ENCODE measurements at places on chromosomes 1 and 21. TPM values are rescaled to one million over a fixed set of nuclear protein-coding genes. Genes with fewer than 3 reads are reported as not detected.

- DNase-seq = peak; percentile 12
- no peaks in the 10 kb centered on the region for H3K4me1 ChIP-seq
- no peak overlapping the region for H3K4me3 ChIP-seq
- H3K36me3 ChIP-seq = no peaks in the 10 kb centered on the region
- H3K27ac ChIP-seq = no peak overlapping the region
Measured at GRCh38 chr1:22889213-22889827, 83.3 kb downstream of the LACTBL1 start.

DNA sequence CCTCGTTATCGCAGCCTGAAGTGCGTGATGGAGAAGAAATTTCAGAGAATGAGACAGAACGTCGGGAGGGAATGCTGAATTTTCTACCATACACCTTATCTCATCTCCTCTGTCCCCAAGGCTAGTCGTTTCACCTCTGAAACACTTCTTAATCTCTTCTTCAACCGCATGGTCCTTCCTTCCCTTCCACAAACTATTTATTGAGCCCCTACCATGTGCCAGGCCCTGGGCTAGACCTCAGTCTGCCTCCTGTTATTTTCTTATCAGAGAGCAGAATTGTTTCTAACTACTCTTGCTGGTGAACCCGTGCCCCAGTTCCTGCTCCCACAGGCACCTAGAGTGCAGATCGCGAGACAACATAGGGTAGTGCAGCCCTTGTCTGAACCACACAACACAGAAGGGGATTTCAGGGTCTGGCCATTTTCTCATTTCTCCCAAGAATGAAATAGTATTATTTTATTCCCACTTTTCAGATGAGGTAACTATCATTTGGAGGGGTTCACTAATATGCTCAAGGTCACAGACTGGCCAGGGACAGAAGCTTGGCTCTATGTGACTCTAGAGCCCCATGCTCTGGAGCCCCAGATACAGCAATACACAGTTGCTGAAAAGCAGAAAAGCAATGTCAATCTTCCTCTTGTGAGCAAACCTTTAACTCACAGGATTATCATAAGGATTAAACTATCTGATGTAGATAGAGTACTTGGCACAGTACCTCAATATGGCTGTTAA is 598 bp upstream of the ADIPOR1 start:
- peaks cover 31% of the 10 kb centered on the region for H3K4me1 ChIP-seq
- H3K27me3 ChIP-seq = no peaks in the 10 kb centered on the region
- H3K36me3 ChIP-seq = no peaks in the 10 kb centered on the region
- peak overlapping the region; percentile 76 for H3K4me3 ChIP-seq

DNA sequence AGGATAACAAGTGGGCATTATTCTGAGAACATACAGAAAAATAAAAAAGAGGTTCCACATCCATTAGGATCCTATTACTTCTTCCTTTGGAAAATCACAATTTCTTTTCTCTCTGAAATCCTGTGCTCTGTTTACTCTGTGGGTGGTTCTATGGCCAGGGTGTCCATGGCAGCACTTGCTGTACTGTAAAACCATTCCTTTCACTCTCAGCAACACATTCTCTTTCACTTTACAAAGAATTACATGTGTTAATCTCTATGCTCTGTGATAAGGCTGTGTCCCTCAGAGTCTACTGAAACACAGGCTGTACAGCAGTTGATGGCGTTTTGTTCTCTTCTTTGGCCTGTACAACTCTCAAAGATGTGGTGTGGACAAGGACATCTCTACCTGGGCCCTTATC is 524.1 kb downstream of the PTBP2 start:
- H3K4me1 ChIP-seq = no peaks in the 10 kb centered on the region
- H3K36me3 ChIP-seq = no peaks in the 10 kb centered on the region
- no peak for DNase-seq
- H3K27ac ChIP-seq = no peak overlapping the region
- H3K4me3 ChIP-seq = no peak overlapping the region

DNA sequence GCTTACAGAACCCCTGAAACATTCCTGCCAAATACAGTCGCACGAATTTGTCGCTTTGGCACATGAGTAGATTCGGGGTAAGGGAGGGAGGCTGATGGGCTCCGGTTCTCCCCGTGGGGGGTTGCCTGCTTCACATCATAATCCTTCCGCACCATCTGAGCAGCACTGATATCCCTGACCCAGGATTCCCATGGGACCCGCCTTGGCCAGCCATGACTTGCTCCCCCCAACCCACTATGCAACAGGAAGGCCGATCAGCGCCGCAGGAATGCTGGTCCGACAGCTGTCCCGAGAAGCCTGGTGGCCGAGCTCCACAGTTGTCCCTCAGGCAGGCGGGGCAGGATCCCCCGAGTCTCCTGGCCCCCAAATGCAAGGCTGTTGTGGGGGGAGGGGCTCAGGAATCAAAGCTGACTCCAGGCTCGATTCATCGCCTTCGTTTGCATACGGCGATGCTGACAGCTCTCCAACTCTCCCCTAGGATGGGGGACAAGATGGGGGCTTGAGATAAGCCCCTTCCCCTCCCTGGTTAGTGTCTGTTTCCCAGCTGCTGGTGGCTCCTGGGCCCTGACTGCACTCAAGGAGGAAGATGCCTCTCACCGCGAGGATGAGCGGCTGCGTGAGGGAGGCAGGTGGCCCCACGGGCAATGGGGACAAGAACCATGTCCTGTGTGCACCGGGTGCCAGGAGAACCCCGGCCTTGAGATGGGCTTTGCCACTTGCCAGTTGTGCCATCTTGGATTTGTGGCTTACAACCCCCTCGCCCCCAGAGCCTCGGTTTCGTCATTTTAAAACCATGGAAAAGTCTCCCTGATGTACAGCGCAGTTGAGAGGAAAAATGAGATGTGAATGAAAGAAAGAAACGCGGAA is 9.3 kb downstream of the DRAXIN start:
- H3K27me3 ChIP-seq = peaks cover 26% of the 10 kb centered on the region
- no peak overlapping the region for H3K27ac ChIP-seq
- no peaks in the 10 kb centered on the region for H3K4me1 ChIP-seq
- no peaks in the 10 kb centered on the region for H3K36me3 ChIP-seq
- DNase-seq = no peak
- no peak overlapping the region for H3K4me3 ChIP-seq

- H3K27ac ChIP-seq = no peak overlapping the region
- H3K4me1 ChIP-seq = peaks cover 8% of the 10 kb centered on the region
- H3K4me3 ChIP-seq = no peak overlapping the region
- no peaks in the 10 kb centered on the region for H3K27me3 ChIP-seq
- no peaks in the 10 kb centered on the region for H3K36me3 ChIP-seq
Measured at GRCh38 chr1:66436378-66437135, 97.4 kb upstream of the SGIP1 start.

- no peaks in the 10 kb centered on the region for H3K4me1 ChIP-seq
- H3K27me3 ChIP-seq = no peaks in the 10 kb centered on the region
- H3K36me3 ChIP-seq = no peaks in the 10 kb centered on the region
- peak; percentile 3 for DNase-seq
- no peak overlapping the region for H3K27ac ChIP-seq
Measured at GRCh38 chr21:25790122-25790877, 55.5 kb downstream of the GABPA start.

DNA sequence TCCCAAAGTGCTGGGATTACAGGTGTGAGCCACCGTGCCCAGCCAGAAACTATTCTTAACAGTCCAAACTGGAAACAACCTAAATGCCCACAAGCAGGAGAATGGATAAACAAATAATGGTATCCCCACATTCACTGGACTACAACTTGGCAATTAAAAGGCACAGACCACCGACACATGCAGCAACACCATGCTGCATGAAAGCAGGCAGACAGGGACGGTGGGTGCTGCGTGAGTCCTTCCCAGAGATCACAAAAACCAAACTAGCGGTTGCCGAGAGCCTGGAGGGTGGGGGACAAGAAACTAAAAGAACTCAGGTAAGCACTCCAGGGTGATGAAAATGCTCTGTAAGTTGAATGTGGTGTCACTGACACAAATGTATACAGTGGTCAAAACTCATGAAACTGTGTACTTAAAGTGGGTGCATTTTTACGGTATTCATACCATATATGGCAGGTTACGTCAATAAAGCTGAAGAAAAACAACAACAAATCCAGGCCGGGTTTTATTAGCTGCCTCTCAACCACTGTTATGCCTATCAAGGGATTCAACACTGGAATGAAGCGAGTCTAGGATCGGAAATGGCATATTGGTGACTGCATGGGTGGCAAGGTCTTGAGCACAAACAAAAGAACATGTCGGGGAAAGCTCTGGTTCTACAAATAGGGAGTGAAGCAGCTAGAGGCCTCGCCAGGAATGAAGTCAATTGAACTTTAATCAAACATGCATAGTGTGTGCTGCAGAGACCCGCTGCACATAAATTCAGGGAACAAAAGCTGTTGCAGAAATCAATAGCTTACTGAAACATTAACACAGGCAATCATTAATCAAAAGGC is 52.4 kb downstream of the SLC45A1 start:
- DNase-seq = no peak
- H3K4me1 ChIP-seq = no peaks in the 10 kb centered on the region
- no peaks in the 10 kb centered on the region for H3K36me3 ChIP-seq
- no peaks in the 10 kb centered on the region for H3K27me3 ChIP-seq
- H3K27ac ChIP-seq = no peak overlapping the region

LRRC53 gene
- not detected for total RNA-seq

FCRL5 gene
- total RNA-seq = not detected

HIVEP3 gene
- total RNA-seq = 11.0 TPM
